Frontal cortex (tissue), 4 donors: ENCODE measurements at places on chromosomes 1 and 21.

- DNase-seq, result no peak
Measured at GRCh38 chr1:61226791-61227567, 144.6 kb downstream of the NFIA start.

DNA sequence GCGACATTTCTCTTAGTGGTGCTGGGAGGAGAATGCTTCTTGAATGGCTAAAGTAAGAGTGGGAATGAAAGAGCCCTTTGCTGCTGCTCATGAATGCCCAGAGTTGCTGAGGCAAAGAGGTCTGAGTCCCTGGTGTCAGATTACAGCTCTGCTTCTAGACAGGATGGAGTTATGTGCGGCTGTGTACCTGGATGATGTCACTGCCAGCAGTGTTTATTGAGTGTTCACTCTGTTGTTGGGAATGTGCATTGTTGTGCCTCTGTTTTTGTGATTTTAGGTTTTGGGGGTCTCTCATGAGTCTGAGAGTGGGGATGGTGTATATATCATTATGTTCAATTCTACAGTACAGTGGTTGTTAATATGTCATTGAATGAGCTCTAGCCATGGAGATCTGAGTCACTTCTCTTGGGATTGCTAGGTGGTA, 2.7 kb downstream of the CDC14A start:
- no peak for DNase-seq

DNA sequence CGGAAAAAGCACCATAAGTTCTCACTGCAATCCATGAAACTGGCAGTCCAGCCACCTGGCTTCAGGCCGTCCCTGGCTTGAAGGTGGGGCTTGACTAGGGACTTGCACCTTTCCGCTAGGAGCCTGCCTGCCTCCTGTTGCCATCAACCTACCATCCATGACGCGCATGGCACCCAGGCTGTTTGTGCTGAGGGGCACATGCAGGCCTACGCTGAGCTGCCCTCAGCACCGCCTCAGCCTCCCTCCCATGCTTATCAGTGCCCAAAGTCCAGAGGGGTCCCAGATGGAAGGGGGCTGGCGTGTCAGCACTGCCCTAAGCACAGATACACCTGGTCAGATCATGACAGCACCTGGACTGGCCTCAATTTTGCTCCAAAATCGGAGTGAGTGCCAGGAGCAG, 190.2 kb upstream of the LYPLAL1 start:
- DNase-seq, result no peak

DNA sequence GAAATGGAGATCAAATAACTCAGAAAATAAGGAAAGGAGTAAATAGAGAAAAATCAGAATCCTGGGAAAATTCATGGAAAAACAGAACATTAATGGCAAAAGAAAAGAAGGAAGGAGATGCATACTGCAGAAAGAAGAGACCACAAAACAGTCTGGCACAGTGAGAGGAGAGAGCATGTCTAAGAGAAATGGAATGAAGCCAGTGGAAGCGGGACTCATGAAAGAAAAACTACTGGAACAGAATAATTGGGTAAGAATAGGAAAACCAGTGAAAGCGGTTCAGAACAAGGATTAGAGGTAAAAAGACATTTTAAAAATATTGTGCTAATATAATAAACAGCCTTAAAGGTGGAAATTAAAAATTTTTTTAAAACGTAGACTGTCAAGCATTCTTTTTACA, 93.6 kb upstream of the GREM2 start:
- DNase-seq, result no peak

- no peak for DNase-seq
Measured at GRCh38 chr1:231860221-231861088, 233.9 kb downstream of the DISC1 start.

DNA sequence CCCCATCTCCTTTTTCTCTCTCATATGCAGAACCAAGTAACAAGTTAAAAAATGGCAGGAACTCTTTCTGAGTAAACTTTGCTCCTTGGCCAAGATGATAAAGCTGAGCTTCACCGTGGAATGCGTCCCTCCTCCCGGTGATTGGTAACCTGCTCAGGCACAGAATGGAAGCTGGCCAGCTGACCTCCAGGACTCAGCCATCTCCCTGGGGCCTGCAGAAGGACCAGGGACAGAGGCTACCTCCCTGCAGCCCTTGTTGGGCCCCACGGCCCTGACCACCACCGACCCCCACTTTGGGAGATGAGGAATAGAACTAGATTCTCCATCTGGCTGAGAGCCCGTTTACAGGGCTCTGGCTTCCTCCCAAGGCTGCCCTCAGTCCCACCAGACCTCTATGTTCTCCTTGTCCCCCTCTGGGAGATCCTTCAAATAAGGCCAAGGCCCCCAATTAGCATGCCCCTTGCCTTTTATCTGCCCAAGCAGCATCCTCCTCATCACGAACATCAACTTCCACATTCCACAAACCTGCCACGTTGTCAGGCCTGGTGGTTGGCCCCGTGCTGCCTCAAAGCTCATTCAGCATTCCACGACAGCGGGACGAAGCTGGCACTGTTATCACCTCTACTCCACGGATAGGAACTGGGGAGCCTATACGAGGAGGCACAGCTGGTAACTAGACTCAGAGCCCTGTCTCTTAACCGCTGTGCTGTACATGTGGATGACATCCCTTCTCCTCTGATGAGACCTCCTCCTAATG, 74.2 kb downstream of the CD34 start:
- DNase-seq, result no peak

DNA sequence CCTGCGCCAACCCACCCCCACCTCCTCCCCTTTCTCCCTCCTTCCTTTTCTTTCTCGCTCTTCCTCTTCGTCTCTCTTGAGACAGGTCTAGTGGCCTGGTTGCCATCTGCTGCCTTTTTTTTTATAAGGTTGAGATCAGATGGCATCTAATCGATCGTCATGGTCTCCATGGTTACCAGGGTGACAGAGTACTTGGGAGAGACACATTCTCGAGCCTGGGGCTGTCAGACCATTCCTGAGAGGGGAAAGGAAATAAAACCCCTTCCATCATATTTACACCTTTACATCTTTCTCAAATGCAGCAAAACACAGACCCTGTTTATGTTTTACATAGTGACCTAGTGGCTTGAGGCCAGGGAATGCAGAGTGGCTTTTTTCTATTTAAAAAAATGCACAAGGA, 53.5 kb upstream of the SLC22A15 start:
- DNase-seq, result no peak

- no peak for DNase-seq
Measured at GRCh38 chr1:245232931-245233330, 78.1 kb downstream of the KIF26B start.

- DNase-seq, result peak; percentile 2
Measured at GRCh38 chr1:173050865-173051264, at the start of gene TNFSF18. Gene TNFSF18 (minus strand): TSS chr1:173050941. CDS start chr1:173050896, 45 bp downstream.

DNA sequence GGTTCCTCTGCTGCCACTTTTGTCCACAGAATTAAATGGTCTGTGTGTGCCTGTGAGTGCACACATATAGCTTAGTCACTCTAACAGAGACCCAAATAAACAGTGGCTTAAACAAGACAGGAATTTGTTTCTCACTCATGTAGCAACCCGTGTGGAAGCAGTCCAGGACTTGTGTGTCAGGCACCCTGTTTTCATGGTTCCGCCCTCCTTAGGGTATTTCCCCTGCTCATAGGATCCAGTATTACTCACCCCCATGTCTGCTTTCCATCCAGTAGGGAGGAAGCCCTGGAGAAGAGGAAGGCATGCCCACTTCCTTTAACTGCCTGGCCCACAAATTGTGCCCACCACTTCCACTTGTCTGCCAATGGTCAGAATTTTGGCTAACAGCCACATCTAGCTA, 41.3 kb upstream of the TACSTD2 start:
- DNase-seq, result no peak
